CD4-positive, alpha-beta T cell treated with Interleukin-6 at 100 ng/mL for 8 hours (primary cell): ENCODE measurements at places on chromosomes 7 and 10.
A peak's percentile ranks its signal among the peaks of the same experiment; 100 is the strongest.

GRCh38 chr7:80968606-80969005 lies 49.8 kb upstream of the SEMA3C start:
- DNase-seq: no peak

GRCh38 chr7:24917510-24918239 lies 62.3 kb downstream of the OSBPL3 start:
- DNase-seq: no peak

- DNase-seq: no peak
Observed at GRCh38 chr7:142808461-142808801, 37.7 kb downstream of the PRSS2 start.

GRCh38 chr7:149791-150636 lies 42.4 kb upstream of the FAM20C start:
- peak; percentile 12 for DNase-seq

DNA sequence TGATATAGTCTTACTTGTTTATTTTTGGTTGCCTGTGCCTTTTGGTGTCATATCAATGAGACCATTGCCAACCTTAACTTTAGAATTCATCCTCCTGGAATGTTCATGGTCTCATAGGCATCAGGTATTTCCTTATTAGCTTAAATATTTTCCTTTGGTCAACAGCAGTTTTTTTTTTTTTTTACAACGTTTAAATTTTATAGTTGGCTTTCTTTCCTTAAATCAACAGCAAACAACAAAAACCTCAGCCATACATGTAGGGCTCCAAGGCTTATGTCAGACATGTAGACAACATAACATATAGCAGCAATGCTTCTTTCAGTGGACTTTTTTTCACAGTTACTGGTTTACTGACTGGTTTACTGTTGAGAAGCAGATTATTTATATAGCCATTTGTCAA lies 22.7 kb downstream of the ENTPD7 start:
- no peak for DNase-seq

- DNase-seq: no peak
Observed at GRCh38 chr7:123003539-123004126, 8.1 kb upstream of the TAS2R16 start.

GRCh38 chr7:145434811-145435210 lies 599.0 kb upstream of the TPK1 start:
- no peak for DNase-seq

DNA sequence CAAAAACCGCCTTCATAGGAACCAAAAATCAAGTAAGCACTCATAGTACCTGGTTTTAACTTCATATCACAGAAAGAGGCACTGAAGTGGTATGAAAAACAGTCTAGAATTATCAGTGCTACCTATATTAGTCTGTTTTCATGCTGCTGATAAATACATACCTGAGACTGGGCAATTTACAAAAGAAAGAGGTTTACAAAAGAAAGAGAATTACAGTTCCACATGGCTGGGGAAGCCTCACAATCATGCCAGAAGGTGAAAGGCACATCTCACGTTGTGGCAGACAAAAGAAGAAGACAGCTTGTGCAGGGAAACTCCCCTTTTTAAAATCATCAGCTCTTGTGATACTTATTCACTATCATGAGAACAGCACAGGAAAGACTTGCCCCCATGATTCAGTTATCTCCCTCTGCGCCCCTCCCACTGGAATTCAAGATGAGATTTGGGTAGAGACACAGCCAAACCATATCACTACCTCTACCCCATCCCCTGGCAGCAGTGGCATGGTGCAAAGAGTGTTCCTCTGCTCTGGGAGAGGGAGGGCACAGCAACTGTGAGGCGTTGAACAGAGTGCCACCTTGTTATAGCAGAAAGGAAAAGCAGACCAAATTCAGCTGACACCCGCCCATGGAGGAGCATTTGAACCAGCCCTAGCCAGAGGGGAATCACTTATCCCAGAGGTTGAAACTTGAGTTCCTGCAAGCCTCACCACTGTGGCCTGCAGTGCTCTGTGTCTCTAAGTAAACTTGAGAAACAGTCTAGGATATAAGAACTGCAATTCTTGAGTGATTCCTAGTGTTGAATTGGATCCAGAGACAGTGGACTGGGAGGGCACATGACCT lies 61.9 kb upstream of the PTPRZ1 start:
- DNase-seq: no peak

GRCh38 chr10:60443346-60443745 lies 53.7 kb upstream of the ANK3 start:
- DNase-seq: no peak

GRCh38 chr10:103199488-103199887 lies 6.4 kb upstream of the NT5C2 start:
- no peak for DNase-seq

DNA sequence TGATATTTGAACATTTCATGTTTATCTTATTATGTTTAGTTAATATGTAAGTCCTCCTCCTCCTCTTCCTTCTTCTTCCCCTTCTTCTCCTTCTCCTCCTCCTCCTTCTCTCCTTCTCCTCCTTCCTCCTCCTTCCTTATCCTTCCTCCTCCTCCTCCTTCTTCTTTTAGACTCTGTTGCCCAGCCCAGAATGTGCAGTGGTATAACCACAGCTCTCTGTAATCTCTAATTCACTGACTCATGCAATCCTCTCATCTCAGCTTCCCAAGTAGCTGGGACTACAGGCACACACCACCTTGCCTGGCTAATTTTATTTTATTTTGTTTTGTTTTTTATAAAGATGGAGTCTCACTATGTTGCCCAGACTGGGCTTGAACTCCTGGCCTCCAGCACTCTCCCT lies 83.4 kb upstream of the ODAD2 start:
- DNase-seq: no peak

GRCh38 chr10:133009218-133009950 lies 67.0 kb upstream of the CFAP46 start:
- DNase-seq: no peak

DNA sequence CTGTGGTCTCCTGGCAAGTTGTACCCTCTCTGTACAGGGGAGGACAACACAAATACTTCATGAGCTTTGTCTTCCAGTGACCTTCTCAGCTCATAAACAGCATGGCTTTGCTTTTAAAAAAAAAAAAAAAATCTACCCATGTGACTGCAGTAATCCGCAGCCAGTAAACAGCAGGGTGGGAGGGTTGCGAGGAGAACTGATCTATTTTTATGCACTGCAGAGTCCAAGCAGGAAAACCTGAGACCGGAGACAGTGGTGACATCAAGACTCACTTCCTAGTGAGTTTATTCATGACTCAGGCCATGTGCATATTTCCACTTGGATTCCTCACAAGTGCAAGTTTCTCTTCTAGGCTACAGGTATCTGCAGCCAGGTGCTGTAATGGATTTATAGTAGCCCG lies 127.9 kb downstream of the NRF1 start:
- no peak for DNase-seq

DNA sequence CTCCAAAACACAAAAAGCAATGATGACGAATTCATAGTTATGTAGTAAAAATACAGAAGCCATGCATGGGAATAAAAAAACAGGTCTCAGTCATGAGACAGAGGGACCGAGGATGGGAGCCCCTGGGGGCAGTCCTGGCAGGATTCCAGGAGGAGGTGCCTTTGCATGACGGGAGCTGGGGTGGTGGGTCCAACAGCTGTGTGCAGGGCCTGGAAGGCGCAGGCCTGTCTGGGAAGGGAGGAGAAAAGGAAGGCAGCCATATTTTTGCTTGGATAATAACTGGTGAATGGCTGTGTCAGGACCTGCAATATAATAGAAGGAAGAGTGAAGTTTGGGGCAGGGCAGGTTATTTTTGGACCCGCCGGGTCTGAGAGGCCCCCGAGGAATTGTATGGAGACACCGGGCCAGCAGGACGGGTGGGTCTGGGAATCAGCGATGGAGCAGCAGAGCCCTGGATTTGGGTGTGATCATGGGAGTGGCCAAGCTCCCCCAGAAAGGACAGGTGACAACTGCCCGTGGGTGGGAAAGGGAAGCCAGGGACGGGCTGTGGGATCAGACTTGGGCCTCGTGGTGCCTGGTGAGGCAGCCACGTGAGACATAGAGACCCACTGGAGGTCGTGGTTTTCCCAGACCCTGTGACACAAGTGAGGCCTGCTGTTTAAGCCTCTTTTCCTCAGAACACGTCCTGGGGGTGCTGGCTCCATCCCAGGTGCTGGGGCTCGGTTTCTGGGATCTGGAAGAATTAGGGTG lies 2.9 kb upstream of the JAKMIP3 start:
- DNase-seq: no peak

DNA sequence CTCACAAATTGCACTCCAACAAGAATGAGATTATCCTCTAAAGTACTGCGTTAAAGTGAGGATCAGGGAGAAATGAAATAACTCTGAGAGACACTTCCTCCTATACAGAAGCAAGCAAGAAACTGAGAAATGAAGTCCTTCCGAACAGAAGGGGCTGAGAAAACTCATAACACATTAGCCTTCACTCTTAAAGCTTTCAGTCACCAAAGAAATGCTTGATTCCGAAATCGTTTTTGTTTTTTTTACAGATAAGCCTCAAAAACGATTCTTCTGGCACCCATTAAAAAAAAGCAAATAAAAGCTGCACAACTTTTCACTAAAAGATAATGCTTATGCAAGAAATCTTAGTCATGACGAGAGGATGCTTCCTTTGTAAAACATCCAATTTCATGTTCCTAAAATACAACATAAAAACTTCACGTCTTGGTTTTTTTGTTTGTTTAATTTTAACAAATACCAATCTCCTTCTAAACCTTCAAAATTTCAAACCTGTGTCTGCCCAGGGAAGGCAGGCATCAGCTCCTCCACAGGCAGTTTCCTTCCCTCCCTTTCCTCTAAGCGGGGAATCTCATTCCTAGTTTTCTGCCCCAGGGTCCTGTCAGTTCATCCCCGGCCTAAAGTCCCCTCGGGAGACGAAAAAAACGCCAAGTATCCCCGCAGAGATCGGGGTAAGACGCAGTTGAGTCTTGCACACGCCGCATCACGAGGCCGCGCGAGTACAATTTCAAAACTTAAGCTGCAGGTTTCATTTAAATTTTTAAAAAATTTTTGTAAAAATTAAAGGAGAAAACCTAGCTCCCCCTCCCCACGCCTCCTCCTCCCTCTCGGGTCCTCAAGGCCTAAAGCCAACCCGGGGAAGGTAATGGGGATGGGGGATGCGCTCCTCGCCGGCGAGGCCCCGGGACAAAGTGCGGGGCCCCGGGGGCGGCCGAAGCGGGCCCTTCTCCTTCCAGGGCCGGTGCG lies 1.1 kb downstream of the BAZ1B start:
- no peak for DNase-seq

- DNase-seq: no peak
Observed at GRCh38 chr10:30987463-30987862, 44.2 kb downstream of the ZNF438 start.

DNA sequence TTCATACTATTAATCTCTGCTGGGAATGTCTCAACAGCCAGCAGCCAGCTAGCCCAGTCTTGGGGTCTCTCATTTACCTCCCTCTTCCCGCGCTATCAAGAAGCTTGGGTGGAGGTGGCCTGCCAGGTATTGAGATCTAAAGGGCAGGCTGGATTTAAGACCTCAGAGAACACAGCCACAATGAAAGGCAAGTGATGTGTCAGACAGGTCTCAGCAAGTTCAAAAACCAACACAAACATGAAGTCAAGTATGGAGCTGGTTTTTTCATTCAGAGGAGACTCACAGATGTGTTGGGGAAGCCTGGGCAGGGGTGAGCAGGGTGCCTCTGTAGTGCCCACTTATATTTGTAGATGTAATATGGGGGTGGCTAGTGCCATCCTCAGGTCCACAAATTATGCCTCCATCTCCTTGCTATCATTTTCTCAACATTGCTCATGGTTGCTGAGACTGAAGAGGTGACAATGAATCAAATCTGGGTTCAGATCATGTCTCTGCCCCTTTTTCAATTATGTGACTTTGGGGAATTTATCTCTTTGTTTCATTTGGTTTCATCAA lies 27.7 kb upstream of the CROT start:
- no peak for DNase-seq

DNA sequence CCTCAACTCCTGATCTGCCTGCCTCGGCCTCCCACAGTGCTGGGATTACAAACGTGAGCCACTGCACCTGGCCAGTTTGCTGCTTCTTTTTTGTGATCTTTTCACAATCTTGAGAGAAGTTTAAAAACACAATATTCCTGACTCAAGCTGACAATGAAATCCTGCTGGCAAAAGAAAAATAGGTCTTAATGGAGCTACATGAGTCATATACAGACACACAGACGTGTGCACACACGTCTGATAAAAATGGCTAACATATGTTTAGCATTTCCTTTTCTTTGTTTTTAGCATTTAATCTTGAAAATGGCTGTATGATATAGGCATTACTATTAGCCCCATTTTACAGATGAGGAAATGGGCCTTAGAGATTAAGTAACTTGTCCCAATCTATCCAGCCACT lies 29.4 kb upstream of the RAB18 start:
- DNase-seq: no peak

- DNase-seq: no peak
Observed at GRCh38 chr7:84228526-84228925, 33.9 kb upstream of the SEMA3A start.

DNA sequence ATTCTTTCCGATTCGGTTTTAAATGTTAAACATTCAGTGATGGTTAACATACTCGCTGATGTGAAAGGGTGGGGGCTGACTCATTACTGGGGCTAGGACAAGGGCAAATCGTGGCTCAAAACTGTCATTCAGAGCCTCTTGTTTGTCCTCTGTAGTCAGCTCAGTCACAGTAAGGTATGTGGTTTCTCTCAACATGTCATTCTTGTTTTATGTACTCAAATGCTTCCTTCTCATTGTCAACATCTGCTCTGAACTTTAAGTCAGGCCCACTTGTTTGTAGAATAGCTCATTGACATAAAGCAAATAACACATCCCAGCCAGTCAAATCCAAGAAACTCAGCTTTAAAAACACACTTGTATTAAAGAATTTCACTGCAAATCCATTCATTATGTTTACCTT lies 7.3 kb downstream of the SLC16A9 start:
- no peak for DNase-seq

- no peak for DNase-seq
Observed at GRCh38 chr10:130743751-130744271, 567.7 kb downstream of the TCERG1L start.

DNA sequence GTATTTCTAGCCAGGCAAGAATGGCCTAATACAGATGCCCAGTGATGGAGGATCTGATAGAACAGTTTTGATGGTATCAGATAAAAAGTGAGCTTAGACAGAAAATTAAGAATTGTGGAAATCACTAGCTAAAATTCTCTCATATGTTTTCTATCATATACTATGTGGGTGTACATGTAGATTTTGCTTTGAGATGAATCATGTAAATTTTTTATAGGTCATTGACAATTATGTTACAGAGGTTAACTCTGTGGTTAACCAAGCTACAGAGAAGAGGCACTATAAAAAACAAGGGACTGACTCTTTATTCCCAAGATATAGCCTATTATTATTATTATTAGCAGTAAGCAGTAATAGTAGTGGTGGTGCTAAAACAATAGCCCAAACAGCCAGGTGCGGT lies 156.5 kb downstream of the ITGA8 start:
- no peak for DNase-seq
